A172 (cell line): ENCODE measurements at places on chromosomes 4 and X. TPM values are rescaled to one million over a fixed set of nuclear protein-coding genes. Genes with fewer than 3 reads are reported as not detected.

DNA sequence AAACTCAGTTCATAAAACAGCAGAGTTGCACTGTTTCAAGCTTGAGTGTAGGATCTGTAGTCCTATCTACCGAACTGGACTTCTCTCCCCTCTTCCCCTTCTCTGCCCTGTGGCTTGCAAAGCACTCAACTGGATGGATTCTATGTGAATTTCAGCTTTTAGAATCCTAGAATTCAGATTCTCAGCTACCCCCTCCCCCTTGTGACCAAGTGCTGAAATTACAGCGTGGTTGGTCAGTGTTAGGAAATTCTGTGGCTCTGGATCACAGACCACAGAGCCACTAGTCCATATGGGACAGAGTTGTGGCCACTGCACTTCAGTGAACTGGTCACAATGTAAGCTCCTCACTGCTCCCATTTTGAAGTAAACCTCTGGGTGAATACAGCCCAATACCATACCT, 64.6 kb upstream of the TRPC5 start:
- DNase-seq: no peak

GRCh38 chrX:71623714-71624113, 5.4 kb upstream of the CXCR3 start:
- DNase-seq: no peak

DNA sequence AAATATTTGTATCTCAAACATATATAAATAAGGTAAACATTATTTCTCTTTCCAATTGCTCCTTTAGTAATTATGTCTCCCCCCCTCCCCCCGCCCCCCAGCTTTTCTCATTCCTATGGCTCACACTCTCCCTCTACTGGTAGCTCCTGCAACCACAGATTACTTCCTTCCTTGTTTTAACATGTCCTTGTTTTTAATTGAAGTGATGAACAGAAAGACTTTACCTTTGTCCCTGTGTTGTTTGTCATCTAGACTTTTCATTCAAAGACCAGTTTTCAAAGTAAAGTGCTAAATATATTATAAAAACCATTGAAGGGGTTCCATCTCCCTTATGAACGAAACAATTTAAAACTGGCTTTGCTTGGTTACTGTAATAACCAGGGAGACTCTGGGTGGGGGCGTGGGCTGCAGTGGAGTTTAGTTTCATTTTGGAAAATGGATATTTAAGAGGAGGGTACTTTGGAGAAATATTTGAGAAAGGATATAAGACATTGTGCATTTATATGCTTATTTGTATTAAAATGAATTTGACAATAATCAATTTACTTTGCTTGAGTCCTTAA, 352.9 kb downstream of the RAPGEF2 start:
- peak; percentile 55 for DNase-seq

GRCh38 chr4:74661427-74662201, 132.7 kb downstream of the BTC start:
- no peak for DNase-seq

DNA sequence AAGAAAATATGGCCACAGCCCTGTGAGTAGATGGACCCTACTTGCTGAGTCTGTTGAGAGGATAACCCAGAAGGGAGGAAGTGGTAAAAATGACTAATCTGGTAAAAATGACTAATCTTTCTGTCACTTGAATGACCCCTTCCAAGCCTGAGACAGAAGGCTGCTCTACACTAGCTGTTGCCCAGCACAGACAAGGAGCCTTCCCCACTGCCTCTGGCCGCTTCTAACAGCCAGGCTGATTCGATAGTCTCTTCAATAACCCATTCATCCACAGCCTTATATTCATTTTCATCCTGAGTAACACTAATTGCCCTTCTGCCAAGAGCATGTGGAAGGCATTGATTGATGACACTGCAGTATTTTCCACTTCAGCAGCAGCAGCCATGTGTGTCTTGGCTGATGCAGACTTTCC, 18.4 kb downstream of the MAGEB17 start:
- peak; percentile 97 for DNase-seq

GRCh38 chr4:152281211-152281610, 254.7 kb downstream of the FBXW7 start:
- DNase-seq: no peak

The GPC3 gene
- not detected in 2 replicates for total RNA-seq

The TCEAL7 gene
- total RNA-seq: 16.6 and 29.0 TPM in 2 replicates

The SEC31A gene
- 146 and 150 TPM in 2 replicates for total RNA-seq

The NAP1L2 gene
- 0.19 and 0.60 TPM in 2 replicates for total RNA-seq

The NRK gene
- total RNA-seq: not detected in 2 replicates

The BMPR1B gene
- 0.05 TPM in 1 of 2 replicates, not detected in the other for total RNA-seq

The UGT2A1 gene
- total RNA-seq: not detected in 2 replicates

The TLR7 gene
- not detected in 2 replicates for total RNA-seq
